ENCODE measurements at places on chromosomes 4 and X.
A peak's percentile ranks its signal among the peaks of the same experiment; 100 is the strongest.

GRCh38 chrX:94662689-94663088 is 988.7 kb downstream of the FAM133A start:
- DNase-seq, result no peak

- DNase-seq, result no peak
Measured at GRCh38 chrX:47590984-47591383, 8.7 kb downstream of the TIMP1 start.

- no peak for DNase-seq
Measured at GRCh38 chr4:74235135-74235534, 73.1 kb upstream of the EPGN start.

- DNase-seq, result no peak
Measured at GRCh38 chr4:69759189-69759604, 1.2 kb downstream of the SULT1B1 start.

DNA sequence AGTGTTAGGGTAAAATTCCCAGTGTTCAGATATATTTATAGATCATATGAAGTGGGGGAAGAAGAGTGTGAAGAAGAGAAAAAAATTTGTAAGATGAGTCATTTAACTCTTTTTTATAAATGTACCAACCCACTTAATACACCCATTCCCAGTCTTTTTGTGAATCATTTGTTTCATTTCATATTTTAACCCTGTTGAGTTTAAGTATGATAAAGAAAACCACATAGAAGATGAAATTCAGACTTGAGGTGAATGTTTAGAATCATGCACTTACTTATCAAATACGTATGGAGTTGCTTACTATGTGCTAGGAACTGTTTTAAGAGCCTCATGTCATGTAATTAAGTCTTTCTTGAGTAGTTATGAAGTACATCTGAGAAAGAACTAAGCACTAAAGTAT is 56.6 kb upstream of the DAPP1 start:
- DNase-seq, result no peak

GRCh38 chr4:8729408-8730149 is 137.0 kb downstream of the CPZ start:
- no peak for DNase-seq

DNA sequence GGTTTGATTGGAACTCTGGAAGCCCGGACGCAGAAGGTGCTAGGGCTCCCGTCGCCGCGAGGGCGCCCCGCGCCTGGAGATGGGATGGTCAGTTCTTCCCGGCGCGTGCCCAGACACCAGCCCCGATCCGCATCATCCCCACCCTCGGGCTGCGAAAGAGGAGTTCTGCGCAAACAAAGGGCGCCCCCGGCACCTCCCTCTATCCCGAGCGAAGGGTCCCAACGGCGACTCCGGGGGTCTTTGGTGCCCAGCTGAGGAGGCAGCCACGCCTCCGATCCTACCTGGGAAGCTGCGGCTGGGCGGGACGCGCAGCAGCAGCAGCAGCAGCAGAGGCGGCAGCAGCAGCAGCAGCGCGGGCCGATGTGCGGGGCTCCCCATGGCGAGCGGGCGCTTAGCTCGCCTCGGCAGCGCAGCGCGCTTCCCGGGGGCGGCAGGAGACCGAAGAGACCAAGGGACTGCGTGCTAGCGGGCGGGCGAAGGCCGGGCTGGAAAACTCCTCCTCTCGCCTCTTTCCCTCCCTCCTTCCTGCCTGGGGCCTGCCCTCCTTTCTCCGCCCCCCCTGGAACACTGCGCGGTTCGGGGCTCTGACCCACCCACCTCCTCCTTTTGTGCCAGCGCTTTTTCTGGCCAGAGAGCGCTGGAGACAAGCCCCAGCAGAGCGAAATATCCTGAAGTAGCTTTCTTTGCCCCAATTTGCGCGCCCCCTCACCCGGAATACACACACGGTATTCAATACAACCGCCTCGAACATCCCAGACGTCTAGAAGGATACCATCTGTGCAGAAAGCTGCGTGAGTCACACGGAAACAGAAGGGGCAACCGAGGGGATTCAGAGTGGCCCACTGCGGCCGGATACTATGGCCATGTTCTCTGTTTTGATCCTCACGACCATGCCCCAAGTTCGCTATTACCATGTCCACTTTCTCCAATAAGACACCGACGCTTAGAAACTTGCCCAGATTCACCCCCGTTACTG is at the start of gene SRPX:
Gene SRPX (minus strand): TSS at position 457 of the 976 bp plus-strand sequence. CDS start 79 bp downstream, at position 378.
- no peak for DNase-seq

DNA sequence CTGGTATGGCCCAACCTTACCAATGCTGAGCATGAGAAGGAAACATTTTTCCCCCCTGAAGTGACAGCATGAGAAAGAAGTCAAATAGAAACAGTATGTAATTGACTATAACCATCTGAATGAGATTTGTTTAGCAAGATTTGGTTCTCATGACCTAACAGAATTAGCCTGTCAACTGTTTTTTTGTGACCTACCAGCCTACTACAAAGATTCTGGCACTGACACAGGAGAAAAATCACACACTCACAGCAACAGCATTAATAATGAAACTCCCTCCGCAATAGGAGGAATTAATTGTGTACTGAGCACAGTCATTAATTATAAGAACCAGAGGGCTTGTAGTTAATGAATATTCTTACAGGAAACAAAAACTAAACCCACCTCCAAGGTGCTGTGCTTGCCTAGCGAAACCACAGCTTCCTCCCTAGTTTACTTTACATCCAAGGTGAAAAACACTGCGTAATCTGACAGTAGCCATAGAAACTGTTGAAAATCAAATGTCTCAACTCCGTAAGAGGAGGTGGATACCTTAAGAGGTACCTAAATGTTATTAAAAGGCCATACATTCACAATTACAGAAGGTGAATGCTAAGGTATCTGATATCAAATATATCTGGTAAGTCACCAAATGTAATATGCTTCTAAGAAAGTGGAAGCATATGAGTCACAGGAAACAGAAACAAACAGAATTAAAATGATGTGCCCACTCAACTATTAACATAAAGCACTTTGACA is 34.9 kb downstream of the MMRN1 start:
- DNase-seq, result no peak

GRCh38 chr4:162706632-162707031 is 460.1 kb downstream of the NAF1 start:
- DNase-seq, result no peak

DNA sequence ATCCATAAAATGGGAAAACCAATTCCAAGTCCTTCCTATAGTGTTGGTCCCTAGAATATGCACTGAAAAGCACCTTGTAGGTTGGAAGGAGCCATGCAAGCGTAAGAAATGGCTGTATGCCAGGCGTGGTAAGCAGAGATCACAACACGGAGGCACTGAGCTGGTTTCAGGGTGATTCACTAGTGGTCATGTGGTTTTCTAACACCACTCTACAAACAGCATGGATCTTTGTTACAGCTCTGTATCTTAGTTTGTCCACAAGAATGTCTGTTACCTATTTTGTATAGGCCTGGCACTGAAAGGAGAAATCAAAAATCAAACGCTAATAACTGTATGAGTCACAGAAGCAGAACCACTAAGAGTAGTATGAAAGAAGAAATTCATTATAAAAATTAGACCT is 71.9 kb downstream of the MAGEB17 start:
- DNase-seq, result peak; percentile 17

Data from brain pericyte (primary cell).